MCF 10A (cell line): ENCODE measurements at places on chromosomes 1 and 21.

GRCh38 chr1:82991569-82991968 lies 1007.4 kb downstream of the TTLL7 start:
- H3K36me3 ChIP-seq = no peaks in the 10 kb centered on the region
- H3K4me1 ChIP-seq = no peaks in the 10 kb centered on the region
- no peak overlapping the region for H3K27ac ChIP-seq

DNA sequence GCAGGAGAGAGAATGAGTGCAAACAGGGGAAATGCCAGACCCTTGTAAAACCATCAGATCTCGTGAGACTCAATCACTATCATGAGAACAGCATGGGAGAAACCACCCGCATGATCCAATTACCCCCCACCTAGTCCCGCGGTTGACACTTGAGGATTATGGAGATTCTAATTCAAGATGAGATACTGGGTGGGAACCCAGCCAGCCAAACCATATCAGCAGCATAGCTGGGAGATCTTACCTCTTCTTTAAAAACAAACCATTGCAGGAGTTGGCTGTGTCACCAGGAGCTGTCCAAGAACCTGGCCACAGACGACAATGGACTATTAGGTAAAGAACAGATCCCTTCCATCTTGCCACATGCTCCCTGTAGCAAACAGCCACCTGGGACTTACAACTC lies 422.7 kb downstream of the MATN1 start:
- DNase-seq = no peak
- peaks cover 64% of the 10 kb centered on the region for H3K27me3 ChIP-seq
- H3K36me3 ChIP-seq = peaks cover 5% of the 10 kb centered on the region
- H3K4me3 ChIP-seq = no peak overlapping the region
- H3K27ac ChIP-seq = no peak overlapping the region

GRCh38 chr1:58551186-58552140 lies 4.9 kb upstream of the OMA1 start:
- DNase-seq = no peak
- H3K4me3 ChIP-seq = no peak overlapping the region
- H3K36me3 ChIP-seq = peaks cover 3% of the 10 kb centered on the region
- H3K27me3 ChIP-seq = no peaks in the 10 kb centered on the region
- H3K27ac ChIP-seq = no peak overlapping the region

- H3K4me3 ChIP-seq = no peak overlapping the region
- peaks cover 12% of the 10 kb centered on the region for H3K27me3 ChIP-seq
- H3K36me3 ChIP-seq = no peaks in the 10 kb centered on the region
- no peaks in the 10 kb centered on the region for H3K4me1 ChIP-seq
These were observed 1262.8 kb upstream of the PRMT6 start for GRCh38 chr1:105793536-105794146.

DNA sequence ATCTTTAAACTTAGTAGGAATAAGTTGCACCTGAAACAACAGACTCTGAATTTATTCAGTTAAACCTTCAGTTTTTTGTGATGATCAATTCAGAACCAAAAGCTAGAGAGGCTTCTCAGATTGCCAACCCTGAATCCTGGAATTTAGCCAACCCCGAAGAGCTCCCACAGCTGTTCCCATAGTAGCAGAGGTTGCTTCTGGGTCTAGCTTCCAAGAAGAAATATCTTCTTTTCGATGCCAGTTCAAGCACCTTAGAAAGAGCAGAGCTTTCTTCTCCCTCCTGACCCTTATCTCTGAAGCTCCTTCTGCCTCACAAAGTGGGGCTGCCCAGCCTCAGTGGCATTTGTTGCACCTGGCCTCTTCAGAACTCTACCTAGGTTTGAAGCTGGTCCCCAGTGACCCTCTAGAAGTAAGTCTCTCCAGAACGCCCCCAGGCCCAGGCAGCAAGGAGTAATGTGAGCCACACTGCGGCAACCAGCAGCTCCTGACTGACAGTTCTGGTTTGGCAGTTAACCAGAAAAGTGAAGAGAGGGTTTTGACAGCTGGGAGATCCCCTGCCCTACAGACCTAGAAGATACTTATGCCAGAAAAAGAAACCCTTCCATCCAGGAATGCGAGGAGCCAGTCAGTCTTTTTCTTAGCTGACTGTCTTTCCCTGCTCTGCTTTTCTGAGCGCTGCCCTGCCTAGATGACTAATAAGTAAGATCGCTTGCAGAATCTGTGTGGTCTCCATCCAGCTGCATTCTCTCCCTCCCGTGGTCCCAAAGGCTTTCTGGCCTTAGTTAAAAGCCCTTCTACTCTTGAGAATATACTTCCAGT lies 165.9 kb downstream of the ADGRL4 start:
- peaks cover 16% of the 10 kb centered on the region for H3K4me1 ChIP-seq
- peak overlapping the region; percentile 5 for H3K4me3 ChIP-seq
- peak; percentile 82 for DNase-seq

- peaks cover 68% of the 10 kb centered on the region for H3K36me3 ChIP-seq
- H3K4me1 ChIP-seq = peaks cover 8% of the 10 kb centered on the region
- H3K27ac ChIP-seq = peak overlapping the region; percentile 39
- H3K4me3 ChIP-seq = no peak overlapping the region
- DNase-seq = no peak
These were observed 20.9 kb downstream of the TMED5 start for GRCh38 chr1:93159337-93159736.
